ENCODE measurements at places on chromosomes 1 and 21.

DNA sequence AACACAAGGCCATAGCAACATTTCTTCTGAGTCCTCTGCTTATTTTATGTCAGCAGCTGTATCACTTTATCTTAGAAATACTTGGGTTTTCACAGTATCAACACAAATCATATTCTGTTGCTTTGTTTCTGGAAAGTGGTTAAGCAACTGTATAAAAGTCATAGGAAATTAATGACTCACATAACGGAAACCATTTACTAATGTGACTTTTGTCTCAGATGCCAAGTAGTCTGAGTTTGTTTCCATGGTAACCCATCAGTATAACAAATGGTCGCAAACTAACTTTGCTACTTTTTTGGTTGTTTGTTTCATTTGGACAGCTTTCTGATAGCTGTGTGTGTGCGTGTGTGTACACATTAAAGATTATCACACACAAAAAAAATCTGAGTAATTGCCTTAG is 31.1 kb downstream of the EEIG2 start:
- no peak for DNase-seq

- DNase-seq: no peak
Measured at GRCh38 chr1:215219372-215219771, 136.8 kb downstream of the KCNK2 start.

DNA sequence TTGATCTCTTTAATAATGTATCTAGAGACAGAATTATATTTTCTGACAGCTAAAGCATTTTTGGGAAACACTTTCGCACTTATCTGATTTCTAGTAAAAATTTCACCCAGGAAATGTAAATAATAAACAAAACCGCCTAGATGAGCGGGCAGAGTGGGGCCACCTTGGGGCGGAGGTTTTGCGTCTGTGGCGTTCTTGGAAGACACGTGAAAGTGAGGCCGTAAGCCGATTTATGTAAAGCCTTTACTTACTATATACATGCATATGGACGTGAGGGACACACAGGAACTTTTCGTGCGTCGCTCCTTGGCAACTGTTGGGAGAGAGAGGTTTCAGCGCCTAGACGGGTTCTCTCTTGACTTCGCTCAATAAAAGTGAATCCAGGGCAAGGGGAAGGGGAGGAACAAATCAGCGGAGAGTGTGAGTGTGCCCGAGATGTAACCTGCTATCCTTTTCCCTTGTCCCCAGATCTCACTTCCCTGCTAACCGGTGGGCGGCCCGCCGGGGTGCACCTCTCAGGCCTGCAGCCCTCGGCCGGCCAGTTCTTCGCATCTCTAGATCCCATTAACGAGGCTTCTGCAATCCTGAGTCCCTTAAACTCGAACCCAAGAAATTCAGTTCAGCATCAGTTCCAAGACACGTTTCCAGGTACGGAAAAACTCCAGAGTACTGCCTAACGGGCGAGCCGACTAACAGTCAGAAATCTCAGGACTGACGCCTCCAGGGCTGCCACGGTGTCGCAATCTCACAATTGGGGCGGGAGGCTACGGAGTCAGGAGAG is 1.7 kb downstream of the HLX start:
- no peak for DNase-seq

GRCh38 chr1:237634922-237635321 is 255.8 kb downstream of the ZP4 start:
- no peak for DNase-seq

- no peak for DNase-seq
Measured at GRCh38 chr1:157958263-157958662, 35.2 kb upstream of the KIRREL1 start.

DNA sequence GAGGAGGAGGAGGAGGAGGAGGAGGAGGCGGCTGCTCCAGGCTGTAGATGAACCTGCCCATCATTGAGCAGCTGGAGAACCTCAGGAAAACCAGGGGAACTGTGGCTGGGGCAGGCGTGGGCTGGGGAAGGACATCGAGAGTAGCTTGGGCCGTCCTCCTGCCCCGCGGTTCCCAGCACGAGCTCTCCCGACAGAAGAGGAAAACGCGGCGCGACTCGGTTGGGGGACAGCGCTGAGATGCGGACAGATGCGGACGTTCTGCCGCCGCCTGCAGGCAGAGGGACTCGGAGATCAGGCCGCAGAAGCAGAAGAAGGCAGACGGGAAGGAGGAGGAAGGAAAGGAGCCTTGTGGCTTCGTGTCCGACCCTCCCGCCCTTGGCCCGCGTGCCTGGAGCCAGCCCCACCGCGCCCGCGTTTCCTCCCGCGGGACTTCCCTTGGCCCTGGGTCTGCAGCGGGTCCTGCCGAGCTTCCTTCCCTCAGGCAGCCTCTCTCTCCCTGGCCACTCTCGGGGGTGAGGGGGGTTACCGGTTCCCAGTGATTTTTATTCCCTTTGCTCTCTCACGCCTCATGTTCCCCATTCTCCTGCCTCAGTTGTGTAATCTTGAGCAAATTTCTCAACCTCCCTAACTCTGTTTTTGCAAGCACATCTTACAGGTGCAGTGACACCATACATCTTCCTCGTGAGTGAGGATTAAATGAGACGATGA is 1.7 kb upstream of the TNFRSF9 start:
- DNase-seq: peak; percentile 14

GRCh38 chr1:244841273-244841927 is 5.9 kb downstream of the COX20 start:
- no peak for DNase-seq

DNA sequence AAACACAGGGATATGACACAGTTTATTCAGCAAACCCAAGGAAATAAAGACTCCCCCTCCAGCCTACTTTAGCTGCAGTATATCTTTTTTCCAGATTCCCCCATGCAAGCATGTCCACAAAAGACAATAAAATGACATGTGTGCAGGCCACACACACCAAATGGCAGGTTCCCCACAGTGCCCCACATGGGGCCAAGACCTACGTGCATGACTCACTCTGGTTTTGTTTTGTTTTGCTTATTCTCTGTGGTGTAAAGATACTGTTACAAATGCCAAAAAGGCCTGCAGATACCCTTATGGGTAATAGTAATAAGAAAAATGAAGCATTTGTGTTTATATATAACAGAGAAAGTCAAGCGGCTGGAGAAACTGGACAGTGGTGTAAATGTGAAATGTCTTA is 71.6 kb downstream of the RD3 start:
- no peak for DNase-seq

DNA sequence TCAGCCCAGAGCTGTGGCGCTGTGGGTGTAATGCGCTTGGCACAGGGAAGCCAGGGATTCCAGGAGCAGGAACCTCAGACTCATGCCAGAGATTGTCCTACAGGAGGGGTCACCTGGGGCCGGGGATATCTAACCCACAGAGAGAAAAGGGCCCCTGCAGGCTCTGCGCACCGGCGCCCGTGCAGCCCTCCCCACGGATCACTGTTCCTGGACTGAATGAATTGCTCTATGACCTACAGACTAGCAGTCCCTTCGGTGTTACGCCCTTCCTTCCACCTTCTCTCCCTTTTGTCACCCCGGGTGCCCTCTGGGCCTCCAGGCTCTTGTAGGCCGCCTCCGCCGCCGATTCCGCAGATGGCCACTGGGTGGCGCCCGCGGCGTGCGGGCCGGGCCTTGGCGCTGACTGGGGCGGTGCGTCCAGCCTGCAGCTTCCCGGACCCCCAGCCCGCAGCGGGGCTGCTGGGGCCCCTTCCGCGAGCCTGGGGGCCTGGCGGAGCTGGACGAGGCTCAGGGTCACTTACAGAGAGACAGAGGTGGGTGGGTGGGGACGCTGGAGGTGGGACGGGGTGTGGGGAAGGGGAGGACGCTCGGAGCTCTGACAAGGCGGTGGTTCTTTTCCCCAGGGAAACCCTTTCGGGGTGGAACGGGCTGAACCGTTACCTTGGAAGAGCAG is 101.3 kb downstream of the IER5 start:
- peak; percentile 49 for DNase-seq

- DNase-seq: no peak
Measured at GRCh38 chr1:78464449-78464891, 26.3 kb upstream of the PTGFR start.

DNA sequence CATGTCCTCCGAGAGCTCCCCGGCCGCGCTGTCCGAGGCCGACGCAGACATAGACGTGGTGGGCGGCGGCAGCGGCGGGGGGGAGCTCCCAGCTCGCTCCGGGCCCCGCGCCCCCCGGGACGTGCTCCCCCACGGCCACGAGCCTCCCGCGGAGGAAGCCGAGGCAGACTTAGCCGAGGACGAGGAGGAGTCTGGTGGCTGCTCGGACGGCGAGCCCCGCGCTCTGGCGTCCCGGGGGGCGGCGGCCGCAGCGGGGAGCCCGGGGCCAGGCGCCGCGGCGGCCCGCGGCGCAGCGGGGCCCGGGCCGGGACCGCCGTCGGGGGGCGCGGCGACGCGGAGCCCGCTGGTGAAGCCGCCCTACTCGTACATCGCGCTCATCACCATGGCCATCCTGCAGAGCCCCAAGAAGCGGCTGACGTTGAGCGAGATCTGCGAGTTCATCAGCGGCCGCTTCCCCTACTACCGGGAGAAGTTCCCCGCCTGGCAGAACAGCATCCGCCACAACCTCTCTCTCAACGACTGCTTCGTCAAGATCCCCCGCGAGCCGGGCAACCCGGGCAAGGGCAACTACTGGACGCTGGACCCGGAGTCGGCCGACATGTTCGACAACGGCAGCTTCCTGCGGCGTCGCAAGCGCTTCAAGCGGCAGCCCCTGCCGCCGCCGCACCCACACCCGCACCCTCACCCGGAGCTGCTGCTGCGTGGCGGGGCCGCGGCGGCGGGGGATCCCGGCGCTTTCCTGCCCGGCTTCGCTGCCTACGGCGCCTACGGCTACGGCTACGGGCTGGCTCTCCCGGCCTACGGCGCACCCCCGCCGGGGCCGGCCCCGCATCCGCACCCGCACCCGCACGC is 547 bp downstream of the FOXD2 start:
- DNase-seq: no peak

- DNase-seq: no peak
Measured at GRCh38 chr21:45962531-45963231, 18.9 kb upstream of the COL6A1 start.

DNA sequence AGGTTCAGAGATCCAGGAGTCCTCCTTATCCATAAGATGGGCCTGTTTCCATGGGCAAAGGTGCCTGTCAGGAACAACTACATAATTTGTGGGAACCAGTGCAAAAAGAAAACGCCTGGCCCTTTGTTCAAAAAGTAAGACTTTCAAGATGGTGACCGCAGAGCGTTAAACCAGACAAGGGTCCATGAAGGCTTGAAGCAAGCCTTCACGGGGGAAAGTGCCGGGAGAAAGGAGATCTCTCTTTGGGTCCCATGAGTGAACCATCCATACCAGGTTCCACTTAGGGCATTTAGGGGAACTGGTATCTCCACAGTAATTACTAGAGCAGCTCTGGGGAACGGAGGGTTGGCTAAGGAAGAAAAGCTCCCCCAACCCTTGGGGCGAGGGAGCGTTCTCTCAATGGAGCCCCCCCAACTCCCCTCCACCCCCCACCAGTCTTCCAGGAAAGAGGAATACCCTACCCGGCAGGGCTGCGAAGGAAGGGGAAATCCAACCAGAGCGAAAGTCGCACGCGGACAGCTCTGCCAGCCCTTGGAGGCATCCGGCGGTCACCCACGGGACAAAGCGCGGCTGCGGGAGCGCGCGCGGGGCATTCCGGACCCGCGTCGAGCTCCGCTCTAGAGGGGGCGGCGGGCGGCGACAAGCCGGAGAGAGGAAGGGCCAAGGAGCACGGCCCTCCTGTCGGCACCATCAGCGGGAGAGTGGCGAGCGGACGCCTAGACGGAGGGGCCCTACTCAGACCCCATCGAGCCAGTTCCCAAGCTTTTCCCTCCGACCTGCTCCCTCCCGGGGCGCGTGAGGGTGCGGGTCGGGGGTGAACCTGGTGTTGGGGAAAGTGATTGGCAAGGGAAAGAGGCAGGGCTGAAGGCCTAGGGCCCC is 687 bp upstream of the RASSF5 start:
- DNase-seq: no peak

- DNase-seq: no peak
Measured at GRCh38 chr1:234561319-234561718, 48.7 kb downstream of the IRF2BP2 start.

DNA sequence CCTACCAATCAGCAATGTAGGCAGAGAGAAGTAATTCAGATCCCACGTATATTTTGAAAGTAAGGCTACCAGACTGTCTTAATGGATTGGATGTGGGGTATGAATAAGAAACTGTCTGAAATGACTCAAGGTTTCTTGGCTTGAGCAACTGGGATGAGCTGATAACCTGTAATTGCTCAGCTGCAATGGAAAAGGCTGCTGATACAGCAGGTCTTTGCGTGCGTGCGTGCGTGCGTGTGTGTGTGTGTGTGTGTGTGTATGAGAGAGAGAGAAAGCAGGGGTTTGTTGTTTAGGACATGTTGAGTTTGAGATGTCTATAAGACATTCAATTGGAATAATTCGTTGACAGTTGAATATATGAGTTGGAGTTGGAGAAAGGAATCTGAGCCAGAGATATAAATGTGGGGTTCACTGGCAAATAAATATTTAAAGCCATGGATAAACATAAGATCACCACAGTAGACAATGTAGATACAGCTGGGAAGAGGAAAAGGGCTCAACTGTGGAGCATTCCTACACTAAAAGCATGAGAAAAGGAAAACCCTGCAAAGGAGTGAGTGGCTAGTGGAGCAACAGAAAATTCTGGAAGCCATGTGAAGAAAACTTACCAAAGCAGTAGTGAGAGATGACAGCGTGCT is 72.9 kb downstream of the UCHL5 start:
- DNase-seq: no peak

- no peak for DNase-seq
Measured at GRCh38 chr1:95017775-95018174, 55.0 kb downstream of the ALG14 start.

DNA sequence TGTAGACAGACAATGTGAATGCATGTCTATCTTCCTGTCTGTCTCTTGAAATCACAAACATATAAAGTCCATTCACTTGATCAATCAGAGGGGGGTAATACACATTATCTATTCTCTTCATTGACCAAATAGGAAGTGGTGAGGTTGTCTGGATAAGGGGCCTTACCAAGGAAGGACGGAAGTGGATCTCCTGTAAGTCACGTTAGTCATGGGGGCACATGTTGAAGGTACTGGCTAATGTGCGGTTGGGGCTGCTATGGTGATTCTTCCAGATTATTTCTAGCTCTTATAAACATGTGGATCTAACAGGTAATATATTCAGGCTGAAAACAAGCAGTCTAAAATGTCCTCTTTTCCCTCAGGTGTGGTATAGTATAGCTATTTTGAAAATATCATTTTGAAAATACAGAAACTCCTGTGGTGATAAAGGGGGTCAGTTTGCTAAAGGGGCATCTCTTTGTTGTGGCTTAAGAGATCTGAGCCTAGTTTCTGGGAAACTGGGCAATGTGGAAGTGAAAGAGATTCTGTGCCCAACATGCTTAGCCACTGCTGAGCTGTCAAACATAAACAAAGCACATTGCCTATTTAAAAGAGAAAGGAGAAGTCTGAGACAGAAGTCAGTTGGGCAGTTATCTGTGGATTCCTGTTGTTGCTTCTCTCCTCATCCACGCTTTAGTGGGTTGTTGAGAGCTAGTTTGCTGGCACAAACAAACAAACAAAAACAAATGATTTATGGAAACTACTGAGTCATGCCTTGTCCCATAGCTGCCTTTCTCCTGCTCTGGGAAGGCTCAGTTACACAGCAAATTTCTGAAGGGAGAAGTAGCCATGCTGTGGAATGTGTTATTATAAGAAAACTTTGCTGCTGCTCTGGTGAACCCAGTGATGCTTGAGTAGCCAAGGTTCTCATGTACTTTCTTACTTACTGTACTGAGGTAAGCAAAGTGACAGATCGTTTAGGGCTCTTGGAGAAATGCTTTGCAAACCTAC is 166.9 kb downstream of the HLX start:
- DNase-seq: no peak
